ENCODE measurements at places on chromosomes 7 and 10.
A peak's percentile ranks its signal among the peaks of the same experiment; 100 is the strongest.

- peak; percentile 35 for DNase-seq
Measured at GRCh38 chr10:122780391-122780790, 65.3 kb downstream of the CUZD1 start.

- no peak for DNase-seq
Measured at GRCh38 chr10:51630640-51631005, 68.8 kb downstream of the CSTF2T start.

GRCh38 chr10:114629824-114630730 is 28.0 kb downstream of the ABLIM1 start:
- no peak for DNase-seq

- no peak for DNase-seq
Measured at GRCh38 chr7:128743112-128743772, 4.1 kb downstream of the CALU start.

DNA sequence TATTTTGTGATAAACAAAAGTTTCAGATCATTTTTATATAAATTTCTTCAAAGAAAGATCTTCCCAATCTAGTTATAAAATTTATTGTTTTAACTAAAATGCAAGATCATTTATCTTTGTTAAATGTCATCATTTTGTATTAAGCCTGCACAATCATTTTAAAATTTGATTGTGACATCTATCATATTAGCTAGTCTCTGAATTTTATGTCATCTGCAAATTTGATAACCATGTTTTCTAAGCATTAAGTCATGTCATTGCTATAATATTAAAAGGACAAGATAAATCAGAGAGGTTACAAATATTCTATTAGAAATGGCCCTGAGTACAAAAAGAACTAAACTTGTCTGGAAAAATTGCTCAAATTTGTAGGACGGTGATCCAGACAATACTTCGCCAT is 175.9 kb downstream of the PTN start:
- no peak for DNase-seq

DNA sequence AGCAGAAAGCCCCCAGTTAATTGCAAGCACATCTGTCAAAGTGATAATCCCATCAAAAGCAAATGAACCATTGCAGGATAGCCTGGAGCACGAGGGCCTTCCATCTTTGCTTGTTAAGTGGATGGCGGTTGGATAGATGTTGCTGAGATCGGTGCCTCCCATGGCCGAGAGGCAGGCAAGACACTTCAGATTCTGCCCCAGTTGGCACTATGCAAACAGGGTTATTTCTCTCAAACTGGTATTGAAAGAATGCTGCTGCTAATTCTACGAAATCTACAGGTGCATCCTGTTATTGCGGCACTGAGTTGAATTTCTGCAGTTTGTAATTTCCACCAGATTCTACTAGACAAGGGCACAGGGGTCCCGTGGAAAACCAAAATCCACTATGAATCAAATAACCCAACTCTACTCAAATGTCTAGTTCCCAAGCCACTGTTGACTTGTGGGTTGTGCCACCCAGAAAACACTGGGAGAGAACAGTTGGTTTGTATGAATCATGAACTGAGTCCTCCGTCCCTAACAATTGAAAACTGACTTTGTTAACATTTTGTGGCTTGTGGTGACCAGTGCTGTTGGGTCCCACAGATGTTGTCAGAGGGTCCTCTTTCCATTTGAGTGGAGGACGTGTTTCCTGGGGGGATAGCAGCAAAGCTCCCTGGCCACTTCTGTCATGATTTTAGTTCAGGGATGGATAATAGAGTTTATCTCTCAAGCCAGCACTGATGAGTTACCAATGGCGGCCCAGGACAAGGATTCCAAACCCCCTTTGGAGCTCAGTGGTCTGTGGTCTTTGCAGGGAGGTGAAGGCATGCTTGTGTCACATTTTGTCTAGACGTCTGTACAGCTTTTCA is 7.1 kb upstream of the IL2RA start:
- no peak for DNase-seq

- DNase-seq: no peak
Measured at GRCh38 chr7:129841465-129841864, 111.3 kb downstream of the UBE2H start.

DNA sequence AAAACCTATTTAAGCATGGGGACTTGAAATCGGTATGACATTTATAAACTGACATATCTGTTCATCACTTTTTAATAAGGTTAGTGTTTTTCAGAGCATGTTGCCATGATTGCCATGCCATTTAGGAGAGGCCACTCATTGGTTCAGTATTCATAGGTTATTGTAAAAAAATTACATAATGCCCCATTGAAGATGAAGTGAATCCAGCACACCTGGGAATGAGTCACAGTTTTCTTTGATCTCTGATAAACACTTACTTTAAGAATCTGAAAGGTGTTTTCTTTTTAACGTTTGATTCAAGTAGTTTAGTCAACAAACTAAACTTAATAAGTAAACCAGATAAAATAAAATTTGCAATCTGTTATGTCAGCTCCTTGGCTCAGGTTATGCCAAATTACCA is 278.3 kb downstream of the ARL4A start:
- DNase-seq: no peak

GRCh38 chr10:62981096-62981495 is 152.0 kb upstream of the NRBF2 start:
- DNase-seq: no peak

- peak; percentile 89 for DNase-seq
Measured at GRCh38 chr7:105589356-105590077, 8.2 kb upstream of the EFCAB10 start.

GRCh38 chr7:105866102-105866801 is 10.1 kb downstream of the ATXN7L1 start:
- no peak for DNase-seq

DNA sequence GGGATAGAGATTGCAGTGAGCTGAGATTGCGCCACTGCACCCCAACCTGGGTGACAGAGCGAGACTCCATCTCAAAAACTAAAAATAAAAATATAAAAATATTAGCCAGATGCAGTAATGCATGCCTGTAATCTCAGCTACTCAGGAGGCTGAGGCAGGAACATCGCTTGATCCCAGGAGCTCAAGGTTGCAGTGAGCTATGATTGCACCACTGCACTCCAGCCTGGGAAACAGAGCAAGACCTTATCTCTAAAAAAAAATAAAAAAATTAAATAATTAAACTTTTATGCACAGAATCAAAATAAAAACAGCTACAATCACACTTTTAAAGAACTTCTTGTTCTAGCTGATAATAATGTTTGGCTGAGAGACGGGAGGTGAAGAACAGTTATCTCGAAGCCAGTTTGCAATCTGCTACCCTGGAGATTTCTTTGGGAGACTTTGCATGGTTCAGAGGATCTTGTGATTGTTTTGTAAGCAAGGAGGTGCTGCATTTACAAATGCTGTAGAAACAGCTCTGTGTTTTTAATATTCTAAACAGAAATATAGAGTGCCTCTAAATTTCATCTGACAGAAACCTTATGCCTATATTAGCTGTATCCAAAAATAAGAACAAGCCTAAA is 19.9 kb upstream of the MACROH2A2 start:
- DNase-seq: no peak

GRCh38 chr7:100598425-100598824 is 3.7 kb upstream of the PCOLCE start:
- no peak for DNase-seq

- DNase-seq: no peak
Measured at GRCh38 chr10:114499116-114499515, 94.8 kb upstream of the AFAP1L2 start.

GRCh38 chr10:72367301-72367960 is 12.7 kb upstream of the DNAJB12 start:
- DNase-seq: no peak

DNA sequence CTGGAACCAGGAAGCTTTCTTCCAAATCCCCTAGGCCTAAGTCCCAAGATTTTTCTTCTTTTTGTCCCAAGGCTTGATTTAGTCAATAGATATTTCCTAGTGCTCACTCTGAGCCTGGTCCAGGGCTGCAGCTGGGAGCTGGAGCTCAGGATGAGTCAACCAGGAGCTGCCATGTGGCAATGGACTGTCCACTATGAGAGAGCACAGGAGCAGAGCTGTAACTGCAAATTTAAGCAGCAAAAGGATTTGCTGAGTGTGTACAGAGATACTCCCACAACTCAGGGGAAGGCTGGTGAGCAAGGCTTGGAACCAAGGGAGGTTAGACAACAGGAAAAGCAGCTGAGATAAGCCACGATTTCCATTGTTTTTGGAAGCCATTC is 92.1 kb upstream of the CXCL12 start:
- no peak for DNase-seq

GRCh38 chr10:11898372-11899066 is 75.4 kb downstream of the PROSER2 start:
- DNase-seq: peak; percentile 92

DNA sequence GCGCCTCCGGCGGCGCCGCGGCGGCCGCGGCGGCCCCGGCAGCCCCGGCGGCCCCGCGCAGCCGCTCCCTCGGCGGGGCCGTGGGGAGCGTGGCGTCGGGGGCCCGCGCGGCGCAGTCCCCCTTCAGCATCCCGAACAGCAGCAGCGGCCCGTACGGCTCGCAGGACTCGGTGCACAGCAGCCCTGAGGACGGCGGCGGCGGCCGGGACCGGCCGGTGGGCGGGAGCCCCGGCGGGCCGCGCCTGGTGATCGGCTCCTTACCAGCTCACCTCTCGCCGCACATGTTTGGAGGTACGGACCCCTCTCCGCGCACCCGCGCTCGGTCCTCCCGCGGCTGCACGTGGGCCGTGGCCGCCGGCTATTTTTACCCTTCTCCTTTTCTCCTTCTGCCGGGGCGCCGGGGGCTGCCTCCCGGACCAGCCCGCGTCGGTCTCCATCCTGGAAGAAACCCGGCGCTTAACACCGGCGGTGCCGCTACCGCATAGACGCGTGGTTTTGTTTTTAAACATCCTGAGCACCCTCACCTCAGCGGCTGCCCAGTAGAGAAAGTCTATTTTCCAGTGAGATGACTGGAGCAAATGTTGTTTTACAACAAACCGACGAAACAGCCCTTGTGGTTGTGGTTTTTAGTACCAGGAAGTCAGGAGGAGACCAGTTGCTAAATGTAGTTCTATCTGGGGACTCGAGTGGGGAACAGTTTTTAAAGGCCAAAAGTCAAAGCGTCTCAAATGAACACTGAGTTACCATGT is 1.3 kb downstream of the ZNRF2 start:
- DNase-seq: peak; percentile 18

- no peak for DNase-seq
Measured at GRCh38 chr7:43876976-43877745, 7.8 kb upstream of the MRPS24 start.

DNA sequence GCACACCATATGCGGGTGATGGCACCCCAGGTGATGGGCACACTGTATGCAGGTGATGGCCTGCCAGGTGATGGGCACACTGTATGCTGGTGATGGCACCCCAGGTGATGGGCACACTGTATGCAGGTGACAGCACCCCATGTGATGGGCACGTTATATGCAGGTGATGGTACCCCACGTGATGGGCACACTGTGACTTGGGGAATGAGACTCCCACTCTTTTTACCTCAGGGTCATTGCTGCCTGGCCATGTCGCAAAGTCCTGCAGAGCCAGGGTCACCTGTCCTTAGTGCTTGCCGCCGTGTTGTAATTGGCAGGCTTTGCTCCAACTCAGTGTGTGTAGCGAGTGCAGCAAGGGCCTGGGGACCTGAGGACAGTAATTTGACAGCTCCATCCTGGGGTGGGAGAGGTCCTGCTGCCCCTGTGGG is 7.6 kb upstream of the CCDC201 start:
- DNase-seq: no peak

DNA sequence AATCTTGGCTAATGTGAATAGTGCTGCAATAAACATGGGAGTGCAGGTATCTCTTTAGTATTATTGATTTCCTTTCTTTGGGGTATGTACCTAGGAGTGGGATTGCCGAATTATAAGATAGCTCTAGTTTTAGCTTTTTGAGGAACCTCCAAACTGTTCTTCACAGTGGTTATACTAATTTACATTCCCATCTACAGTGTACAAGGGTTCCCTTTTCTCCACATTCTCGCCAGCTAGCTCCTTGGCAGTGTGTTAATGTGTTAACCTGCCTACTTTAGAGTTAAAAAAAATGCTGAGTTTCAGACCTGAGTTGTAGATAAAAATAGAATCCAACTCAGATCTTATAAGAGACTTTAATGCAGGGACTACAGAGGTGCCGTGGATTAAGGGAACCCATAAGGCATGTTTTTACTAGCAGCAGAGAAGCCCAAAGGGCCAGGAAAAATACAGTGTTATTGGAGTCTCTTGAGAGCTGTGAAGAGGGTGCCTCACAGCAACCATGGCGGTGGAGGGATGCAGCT is 35.4 kb downstream of the CDK13 start:
- DNase-seq: no peak

DNA sequence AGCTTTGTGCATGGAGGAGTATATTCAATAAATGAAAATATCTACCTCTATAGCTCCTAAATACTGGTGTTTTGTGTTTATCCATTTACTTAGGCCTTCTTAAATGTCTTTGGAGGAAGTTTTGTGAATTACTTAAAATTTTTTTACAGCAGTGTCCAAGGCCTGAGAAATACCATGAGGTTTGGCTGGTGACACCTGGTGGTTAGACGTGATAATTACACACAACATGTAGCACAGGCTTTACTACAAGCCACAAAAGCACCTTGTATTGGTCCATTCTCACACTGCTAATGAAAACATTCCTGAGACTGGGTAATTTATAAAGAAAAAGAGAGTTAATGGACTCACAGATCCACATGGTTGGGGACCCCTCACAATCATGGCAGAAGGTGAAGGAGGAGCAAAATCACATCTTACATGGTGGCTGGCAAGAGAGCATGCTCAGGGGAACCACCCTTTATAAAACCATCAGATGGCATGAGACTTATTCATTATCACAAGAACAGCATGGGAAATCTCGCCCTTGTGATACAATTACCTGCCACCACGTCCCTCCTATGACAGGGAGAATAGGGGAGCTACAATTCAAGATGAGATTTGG is 20.6 kb downstream of the HYAL4 start:
- DNase-seq: peak; percentile 17

- DNase-seq: no peak
Measured at GRCh38 chr7:108308903-108309302, 147.3 kb downstream of the NRCAM start.

DNA sequence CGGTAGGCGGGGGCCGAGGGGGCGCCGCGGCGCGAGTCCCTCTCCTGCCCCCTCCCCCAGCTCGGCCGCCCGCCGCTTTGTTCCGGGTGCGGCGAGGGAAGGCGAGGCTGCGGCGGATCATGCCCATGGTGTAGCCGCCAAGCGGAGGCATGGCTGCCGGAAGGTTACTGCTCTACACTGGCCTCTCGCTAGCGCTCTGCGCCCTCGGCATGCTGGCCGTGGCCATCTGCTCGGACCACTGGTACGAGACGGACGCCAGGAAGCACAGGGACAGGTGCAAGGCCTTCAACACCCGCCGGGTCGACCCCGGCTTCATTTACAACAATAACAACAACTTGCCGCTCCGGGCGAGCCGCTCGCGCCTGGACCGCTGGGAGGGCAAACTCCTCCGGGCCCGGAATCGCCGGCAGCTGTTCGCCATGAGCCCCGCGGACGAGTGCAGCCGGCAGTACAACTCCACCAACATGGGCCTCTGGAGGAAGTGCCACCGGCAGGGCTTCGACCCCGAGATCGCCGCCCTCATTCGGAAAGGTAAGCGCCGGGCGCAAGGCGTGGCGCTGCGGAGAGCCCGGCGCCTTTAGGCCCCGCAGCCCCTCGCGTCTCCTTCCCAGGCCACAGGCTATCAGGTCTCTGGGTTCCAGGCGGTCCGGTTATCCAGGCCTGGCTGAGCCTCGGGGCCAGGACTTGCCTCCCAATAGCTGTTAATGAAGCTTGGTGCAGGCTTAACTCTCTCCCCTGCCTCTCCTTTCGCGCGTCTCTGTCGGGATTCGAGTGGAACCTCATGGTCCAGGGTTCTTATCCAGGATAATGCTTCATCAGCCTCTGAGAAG is 513 bp downstream of the TMEM178B start:
- DNase-seq: no peak

- DNase-seq: no peak
Measured at GRCh38 chr7:20260223-20260622, 43.0 kb upstream of the MACC1 start.
